Eye (tissue), 1 donor: ENCODE measurements at places on chromosomes 12 and 14.
A peak's percentile ranks its signal among the peaks of the same experiment; 100 is the strongest.

GRCh38 chr12:25433581-25434325 is 119.3 kb downstream of the LMNTD1 start:
- no peak for DNase-seq

- no peak for DNase-seq
Observed at GRCh38 chr12:30779578-30779977, 24.8 kb upstream of the CAPRIN2 start.

DNA sequence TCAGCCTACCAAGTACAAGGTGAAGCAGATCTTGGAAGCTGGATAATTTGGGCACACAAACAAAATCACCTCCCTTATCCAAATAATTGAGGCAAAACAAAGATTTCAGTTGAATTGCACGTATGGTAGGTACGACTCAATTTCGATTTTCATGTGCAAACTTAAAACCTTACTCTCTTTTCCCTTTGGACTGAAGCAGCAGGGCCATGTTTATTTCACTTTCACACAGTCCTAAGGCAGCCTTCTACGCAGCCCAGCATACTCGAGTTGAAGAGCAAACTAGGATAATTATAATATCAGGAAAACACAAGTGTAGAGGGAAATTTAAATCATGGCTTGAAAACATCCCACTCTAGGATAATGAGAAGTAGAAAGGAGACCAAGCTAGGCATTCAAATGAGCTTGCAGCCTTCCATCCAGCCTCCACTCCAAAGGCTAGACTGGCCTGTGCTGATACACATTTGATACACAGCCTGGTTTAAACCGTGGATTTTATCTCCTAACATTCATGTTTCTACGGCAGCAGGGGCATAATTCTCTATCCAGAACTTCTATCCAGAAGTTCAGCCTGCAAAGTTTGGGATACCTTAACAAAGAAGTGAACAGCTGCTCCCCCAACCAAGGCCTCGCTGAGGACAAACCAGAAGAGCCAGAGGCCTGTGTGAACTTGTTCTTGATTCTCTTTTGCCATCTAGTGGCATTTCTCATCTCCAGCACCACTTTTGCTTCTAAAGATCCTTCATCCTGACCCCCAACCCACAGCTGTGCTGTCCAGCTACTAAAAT is 2.4 kb upstream of the RNASE7 start:
- peak; percentile 90 for DNase-seq

DNA sequence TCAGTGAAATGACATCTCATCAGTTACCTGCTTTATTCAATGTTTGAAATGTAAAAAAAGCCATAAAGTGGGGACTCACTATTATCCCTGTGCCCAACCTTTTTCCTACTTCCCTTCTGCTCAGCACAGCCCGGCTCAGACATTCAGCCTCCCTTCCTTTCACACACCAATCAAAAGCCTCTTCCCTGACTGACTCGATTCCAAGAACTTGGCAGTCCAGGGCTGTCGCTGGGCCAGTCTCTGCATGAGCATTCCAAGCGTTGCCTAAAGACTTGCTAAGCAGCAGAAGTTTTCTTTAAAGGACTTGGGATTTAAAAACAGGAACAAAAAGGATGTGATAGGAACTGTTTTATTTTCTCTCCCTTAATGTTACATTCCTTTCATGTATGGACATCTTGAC is 22.7 kb downstream of the ITPR2 start:
- DNase-seq, result peak; percentile 42

DNA sequence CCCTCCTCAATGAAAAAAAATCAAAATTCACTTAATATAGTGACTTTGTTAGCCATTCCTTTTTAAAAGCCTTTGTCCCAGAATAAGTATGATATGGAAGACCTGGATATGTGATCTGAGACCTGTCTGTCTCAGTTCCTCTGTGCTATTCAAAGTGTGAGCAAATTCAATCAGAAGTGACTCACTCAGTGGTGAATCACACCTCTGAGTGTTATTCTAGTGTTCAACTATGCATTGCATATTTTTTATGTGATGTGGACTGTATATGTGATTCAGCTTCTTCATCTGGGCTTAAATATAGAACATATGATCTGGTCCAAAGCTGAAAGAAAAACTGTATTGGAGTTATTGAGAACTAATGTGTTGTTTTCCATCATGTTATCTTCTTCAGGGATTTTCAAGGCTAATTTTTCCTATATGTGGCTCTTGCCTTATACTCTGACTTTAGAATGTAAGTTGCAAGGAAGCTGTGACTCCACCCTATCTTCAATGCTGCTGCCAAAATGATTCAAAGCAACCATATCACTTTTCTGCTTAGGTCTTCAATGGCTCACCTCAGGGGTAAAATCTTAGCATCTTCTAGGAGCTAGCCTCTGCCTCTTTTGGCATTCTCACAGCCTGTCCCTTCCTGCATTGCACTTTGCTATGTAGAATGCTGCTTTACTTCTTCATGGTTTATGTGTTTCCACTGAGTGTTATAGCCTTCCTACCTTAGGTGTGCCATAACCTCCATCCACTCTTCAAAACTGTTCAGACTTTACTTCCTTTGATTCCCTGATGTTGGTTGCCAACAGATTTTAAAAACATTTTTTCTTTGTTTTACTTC is 169.8 kb downstream of the OTOGL start:
- no peak for DNase-seq

GRCh38 chr12:66240096-66240820 is 51.2 kb downstream of the IRAK3 start:
- no peak for DNase-seq

GRCh38 chr14:49984424-49984823 is 91.5 kb downstream of the ARF6 start:
- no peak for DNase-seq

DNA sequence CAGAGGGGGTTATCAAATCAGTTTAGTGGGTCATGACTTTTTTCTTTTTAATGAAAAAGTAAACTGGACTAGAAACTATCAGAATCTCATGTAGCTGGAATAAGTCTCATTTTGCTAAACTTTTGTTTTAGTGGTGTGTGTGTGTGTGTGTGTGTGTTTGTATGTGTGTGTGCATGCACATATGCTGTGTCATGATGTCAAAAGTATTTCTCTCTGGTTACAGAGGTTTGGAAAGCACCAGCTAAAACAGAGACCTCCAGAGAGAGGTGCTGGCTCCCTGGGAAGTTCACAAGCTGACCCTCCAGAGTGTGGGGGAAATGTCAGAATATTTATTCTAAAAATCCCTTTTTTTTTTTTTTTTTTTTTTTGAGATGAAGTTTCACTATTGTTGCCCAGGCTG is 114.7 kb downstream of the LGMN start:
- DNase-seq, result no peak
